IMR-90 (cell line): ENCODE measurements at places on chromosomes 1 and 21. TPM values are rescaled to one million over a fixed set of nuclear protein-coding genes. Genes with fewer than 3 reads are reported as not detected.

The RGS4 gene
- total RNA-seq: 538 and 635 TPM in 2 replicates

The TRIM58 gene
- 0.54 and 1.1 TPM in 2 replicates for total RNA-seq

The BCL2L15 gene
- total RNA-seq: under 0.01 TPM in 2 replicates

The COL8A2 gene
- total RNA-seq: 0.54 and 0.56 TPM in 2 replicates

The GDAP2 gene
- 26.7 and 27.1 TPM in 2 replicates for total RNA-seq

The FALEC gene
- total RNA-seq: not detected in 2 replicates

- DNase-seq: peak; percentile 88
These were observed 67.4 kb downstream of the DMRTB1 start for GRCh38 chr1:53526451-53527101.

DNA sequence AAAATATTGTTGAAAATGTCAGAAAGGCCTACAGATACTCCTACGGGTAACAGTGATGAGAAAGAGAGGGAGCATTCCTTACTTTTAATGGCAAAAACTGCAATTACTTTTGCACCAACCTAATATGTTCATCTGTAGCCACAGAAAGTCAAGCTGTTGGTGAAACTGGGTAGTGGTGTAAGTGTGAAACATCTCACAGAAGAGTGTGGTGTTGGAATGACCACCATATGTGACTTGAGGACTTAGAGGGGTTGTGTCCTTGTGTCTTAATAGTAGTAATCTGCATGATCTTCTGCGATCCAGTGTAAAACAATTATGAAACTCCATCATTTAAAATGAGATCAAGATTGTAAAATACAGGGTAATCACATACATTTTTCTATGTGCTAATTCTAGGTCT, 320.7 kb downstream of the ADGRL2 start:
- DNase-seq: no peak

DNA sequence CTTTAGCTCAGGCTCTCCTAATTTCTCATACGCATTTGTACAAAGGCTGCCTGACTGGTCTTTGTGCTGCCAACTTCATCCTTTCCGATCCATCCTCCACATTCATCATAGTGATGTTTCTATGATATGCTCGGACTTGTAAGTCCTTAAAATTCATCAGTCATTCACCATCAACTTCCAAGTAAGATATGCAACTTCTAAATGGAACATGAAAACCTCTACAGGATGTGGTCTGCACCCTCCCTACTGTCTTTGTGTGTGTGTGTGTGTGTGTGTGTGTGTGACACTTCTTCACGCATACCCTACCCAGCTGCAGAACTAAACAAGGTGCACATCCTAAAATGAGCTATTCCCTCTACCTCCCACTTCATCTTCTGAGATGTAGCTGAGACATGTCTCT, 397.9 kb upstream of the NR5A2 start:
- no peak for DNase-seq

GRCh38 chr1:2050793-2051682, 827 bp downstream of the PRKCZ start:
- DNase-seq: no peak

DNA sequence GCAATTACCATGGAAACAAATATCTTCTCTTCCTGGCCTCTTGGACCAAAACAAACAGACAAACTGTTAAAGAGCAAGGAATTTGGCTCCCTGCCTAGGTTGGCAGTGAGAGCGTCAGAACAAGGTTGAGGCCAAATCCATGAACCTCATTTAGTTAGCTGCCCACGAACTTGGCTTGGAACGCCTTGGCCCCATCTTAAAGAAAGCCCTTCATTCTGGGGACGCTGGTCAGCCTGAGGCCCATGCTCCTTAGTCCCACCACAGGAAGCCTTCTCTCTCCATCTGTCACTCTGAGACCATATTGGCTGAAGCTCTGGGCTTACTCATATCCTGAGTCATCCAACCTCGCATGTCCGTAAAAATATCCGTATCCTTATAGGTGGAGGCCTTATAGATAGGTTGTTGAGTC, 62.4 kb upstream of the DIRAS3 start:
- DNase-seq: peak; percentile 93

DNA sequence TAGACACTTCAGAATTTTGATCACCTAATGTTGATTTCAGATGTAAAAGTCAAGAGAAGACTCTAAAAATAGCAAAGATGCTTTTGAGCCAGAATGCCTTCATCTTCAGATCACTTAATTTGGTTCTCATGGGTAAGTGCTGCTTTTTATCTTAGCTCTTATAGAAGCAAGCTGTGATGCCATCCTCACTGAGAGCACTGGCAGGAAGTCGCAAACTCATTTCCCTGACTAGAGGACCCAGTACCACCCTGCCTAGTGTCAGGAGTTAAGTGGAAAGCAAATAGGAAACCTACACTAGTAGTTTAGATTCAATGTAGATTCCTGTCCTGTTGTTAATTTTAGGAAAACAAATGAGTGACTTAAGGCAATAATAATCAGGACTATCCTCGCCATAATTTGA, 12.1 kb downstream of the IFNAR2 start:
- no peak for DNase-seq

DNA sequence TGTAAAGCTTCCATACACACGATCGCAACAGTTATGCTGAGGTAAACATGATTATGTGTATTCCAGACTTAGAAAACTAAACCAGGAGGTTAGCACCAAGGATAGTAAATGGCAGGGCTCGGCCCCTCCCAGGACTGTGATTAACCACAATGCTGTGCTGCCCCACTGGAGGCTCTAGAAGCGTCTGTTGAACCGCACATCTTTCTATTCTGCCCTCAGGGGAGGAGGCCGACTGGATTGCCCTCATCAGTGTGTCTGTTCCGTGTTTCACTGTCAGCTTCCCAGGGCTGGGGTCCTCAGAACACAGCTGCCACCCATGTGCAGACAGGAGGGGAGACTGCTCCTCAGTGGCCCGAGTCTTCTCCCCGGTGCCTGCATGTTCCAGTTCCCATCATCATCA, 12.8 kb upstream of the ASCL5 start:
- DNase-seq: no peak

- peak; percentile 100 for DNase-seq
These were observed 20.8 kb downstream of the KCNJ15 start for GRCh38 chr21:38277501-38278131.

GRCh38 chr1:211947396-211948295, 87.7 kb downstream of the INTS7 start:
- DNase-seq: no peak

DNA sequence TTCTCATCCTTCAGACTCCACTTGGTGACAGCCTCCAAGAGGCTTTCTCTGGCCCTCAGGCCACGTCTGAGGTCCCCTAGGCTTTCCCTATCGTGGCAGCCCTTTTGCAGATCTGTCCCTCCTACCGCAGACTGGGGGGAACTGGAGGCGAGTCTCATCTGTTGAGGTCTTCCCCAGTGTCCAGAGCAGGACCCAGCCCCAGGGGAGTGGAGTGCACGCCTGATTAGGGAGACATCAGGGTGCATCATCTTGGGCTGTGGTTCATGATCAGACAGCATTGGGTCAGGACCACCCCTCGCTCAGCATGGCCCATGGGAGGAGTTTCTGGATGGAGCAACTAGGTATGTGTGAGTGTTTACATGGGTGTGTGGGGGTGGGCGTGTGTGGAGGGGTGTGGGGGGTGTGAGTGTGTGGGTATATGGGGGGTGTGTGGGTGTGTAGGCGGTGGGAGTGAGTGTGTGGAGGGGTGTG, 8.5 kb upstream of the MATN1 start:
- DNase-seq: no peak

GRCh38 chr21:40881767-40882166, 34.8 kb upstream of the DSCAM start:
- DNase-seq: no peak

GRCh38 chr21:26093122-26093521, 77.4 kb downstream of the APP start:
- peak; percentile 65 for DNase-seq

- DNase-seq: no peak
These were observed 100.6 kb downstream of the CRYAA start for GRCh38 chr21:43269440-43269839.

- DNase-seq: no peak
These were observed 187.6 kb downstream of the MATN1 start for GRCh38 chr1:30535595-30536325.

DNA sequence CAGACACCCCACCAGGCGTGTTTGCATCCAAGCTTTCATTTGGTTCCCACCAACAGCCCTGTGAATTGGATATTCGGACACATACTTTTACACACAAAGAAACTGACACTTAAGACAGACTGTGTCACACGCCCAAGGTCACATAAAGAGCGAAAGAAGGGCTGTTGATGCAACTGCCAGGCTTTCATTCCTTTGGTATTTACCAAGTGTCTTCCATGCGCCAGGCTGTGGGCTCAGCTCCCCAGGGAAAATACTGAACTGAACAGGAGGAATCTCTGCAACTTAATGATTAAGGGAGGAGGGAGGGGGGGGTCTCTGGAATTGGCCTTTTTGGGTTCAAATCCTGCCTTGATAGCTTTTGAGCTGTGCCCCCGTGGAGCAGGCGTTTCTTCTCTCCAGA, 122.8 kb downstream of the ACTL8 start:
- DNase-seq: no peak

GRCh38 chr1:23132033-23132432, 36.6 kb downstream of the LUZP1 start:
- DNase-seq: no peak

DNA sequence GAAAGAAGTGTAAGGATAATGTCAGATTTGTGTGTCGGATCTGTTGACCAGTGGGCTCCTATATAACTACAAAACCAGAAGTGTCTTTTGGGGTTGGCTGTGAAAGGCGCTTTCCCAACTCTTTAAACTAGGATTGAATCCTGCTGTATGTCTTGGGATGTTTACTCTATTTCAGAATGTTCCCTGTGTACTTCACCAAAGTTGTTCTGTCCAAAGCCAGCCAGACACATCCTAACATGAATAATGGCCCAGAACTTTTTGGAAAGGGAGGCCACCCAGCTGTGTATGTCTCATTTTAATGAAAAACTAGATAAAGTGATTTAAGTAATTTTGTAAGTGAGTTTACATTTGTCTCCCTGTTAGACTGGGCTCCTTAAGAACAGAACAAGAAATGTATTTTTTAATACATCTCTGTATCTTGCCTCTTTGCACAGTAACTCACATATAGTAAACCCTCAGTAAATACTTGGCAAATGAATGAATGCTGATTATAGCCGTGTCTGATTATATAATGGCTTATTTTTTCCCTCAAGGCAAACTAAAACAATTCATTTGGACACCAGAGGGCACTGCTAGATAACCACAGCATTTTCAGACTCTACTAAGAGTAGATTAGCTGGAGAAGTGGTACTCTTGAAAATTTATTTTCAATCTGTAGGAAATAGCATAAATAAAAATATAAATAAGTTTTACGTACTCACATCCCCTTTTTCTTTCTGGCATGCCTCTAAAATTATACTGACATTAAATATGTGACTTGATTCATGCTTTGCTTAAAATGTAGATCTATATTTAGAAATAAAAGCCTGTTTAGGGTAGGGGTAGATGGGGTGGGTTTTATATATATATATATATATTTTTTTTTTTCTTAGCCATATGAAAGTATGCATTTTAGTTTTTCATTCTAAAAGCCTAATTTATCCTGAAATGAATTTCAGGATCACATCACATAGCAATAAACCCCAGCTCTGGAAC, 23.8 kb downstream of the TSEN15 start:
- DNase-seq: peak; percentile 75

GRCh38 chr1:31573261-31573660, 3.1 kb upstream of the TINAGL1 start:
- DNase-seq: no peak

- DNase-seq: peak; percentile 76
These were observed 35.1 kb upstream of the ADORA3 start for GRCh38 chr1:111538343-111539025.

DNA sequence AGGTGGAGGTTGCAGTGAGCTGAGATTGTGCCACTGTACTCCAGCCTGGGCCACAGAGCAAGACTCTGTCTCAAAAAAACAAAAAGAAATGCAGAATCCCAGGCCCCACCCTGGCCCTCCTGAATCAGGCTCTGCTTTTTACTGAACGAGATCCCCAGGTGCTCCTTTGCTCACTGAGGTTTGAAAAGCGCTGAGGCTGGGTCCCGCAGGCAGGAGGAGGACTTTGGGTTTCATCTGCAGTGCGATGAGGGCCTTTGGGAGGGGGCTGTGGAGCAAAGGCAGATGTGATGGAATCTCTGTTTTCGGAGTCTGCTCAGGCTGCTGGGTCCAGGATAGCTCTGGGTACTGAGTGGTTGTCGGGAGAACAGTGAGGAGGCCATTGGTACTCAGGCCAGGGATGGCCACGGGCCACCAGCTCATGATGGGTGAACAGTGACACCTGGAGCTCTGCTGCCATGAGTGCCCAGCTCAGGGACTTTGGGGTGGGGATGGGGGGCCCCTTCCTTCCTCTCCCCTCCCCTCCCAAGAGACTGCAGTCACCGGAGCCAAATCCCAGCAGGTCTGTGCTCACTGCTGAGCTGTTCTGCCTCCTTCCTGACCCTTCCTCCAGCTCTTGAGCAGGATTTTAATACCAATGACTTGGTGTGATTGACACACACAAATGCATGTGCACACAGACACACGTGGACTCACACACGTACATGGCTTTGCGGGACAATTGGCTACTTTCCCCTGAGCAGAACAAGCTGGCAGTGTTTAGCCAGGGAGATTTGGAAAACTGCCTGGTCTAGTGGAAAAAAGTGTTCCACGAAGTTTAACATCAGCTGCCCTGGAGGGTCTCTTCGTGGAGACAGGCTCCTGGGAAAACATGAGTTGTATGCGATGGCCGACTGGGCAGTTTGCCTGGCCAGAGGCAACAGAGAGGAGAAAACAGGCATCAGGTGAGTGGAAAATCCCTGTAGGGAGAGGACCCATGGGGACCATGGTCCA, 3.6 kb upstream of the DHRS3 start:
- no peak for DNase-seq

DNA sequence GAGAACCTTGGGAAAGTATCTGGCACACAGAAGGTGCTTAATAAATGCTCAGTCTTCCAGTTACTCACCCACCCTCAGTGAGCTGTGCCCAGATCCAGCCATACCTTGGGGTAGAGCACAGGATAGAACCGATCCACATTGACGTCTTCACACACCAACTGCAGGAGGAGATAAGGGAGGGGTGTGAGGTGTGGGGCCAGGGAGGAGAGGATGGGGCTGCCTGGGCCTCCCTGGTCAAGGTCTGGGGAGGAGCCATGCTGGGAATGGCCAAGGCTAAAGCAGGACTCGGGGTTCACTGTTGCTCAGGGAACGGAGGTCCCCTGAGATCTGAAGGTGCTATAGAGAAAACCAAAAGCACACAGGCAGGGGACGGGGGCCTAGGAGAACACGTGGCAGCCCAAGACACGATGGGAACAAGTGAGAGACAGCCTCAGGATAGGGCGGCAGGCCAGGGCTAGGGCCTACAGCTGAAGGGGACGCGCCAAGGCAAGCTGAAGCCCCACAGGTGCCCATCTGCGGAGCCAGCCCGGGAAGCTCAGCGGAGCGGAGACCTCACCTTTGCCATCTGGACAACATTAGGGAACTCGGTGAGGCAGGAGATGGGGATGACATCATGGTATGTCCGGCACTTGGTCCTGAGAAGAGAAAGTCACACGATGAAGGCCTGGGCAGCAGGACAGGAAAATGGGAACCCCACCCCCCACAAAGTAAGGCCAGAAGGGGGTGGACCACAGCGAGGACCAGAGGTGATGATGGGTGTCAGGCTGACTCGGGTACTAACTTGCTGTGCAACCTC, 55.9 kb downstream of the RAP1GAP start:
- DNase-seq: no peak

GRCh38 chr1:147084273-147085096, 87.8 kb downstream of the PRKAB2 start:
- peak; percentile 85 for DNase-seq
